ENCODE measurements at places on chromosomes 6 and 20.

GRCh38 chr20:13771853-13772453 lies 12.8 kb downstream of the ESF1 start:
- peak; percentile 55 for DNase-seq

- DNase-seq = peak; percentile 85
Measured at GRCh38 chr20:35284267-35284991, at the start of gene EIF6. Gene EIF6 (minus strand): TSS chr20:35284772. CDS start chr20:35284487, 285 bp downstream.

GRCh38 chr20:32718749-32719348 lies 24.4 kb downstream of the COMMD7 start:
- no peak for DNase-seq

- DNase-seq = no peak
Measured at GRCh38 chr6:148323344-148323743, 19.3 kb upstream of the SASH1 start.

DNA sequence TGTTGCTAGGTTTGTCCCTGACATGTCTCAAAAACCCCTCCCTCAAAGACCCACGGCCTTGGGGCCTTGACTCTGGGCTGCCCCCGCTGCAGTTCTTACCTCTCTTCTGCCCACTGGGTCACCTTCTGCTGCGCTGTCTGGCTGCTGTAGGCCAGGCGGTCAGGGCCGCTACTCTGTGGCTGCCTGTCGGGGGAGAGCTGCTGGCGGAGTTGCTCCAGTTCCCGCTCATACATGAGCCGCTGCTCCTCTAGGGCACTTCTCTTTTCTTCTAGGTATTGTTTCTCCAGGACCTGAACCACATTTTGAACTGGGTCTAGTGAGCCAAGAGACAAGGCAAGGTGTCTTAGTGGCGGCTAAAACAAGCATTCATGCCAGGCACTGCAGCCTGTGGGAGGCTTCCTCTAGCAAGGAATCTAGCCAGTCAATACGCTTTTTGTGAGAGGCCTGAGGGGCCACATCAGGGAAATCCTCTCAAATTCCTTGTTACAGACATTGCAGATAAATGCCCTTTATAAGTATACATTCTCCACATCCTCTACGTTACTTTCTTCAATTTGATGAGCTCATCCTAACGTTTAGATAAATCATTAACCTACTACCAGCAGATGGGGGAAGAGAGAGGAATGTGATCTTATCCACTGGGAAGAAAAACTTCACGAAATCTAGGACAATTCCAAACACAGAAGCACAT lies 110.3 kb upstream of the NUP153 start:
- peak; percentile 80 for DNase-seq

DNA sequence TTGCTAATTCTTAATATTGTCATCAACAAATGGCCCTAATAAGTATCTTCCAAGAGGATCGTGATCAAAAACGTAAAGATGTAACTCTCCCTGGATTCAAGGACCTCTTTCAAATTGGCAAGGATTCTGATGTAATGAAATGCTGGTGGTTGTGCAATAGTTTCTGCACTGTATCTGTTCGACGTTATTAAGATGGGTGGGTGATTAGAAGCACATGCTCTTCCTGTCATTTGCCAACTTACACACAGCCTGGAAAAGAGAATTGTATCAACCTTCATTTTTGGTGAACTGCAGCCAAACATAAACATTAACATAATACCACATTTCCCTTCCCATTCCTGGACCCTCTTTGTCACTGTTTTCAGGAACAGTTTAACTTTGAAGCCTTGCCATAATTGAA lies 9.8 kb downstream of the FOXQ1 start:
- DNase-seq = no peak

GRCh38 chr6:35036059-35036827 lies 104.9 kb downstream of the TCP11 start:
- no peak for DNase-seq

DNA sequence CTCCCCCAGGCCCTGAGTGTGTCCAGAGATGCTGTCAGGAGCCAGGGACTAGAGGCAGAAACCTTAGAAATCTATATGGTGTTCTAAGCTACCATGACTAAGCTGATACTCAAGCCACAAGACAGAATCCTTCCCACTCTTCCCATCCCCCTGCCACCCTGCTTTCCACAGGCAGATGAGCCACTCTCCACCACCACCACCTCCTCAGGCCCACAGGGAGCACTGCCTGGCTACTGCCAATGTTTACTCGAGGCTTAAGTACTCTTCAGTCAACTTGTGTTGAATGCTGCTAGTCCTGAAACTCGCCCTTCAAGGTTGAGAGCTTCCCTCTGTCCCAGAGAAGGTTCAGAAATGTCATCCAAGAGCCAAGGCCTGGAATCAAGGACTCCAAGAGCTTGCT lies 56.2 kb downstream of the CENPW start:
- no peak for DNase-seq
